ENCODE measurements at places on chromosomes 6 and 20. TPM values are rescaled to one million over a fixed set of nuclear protein-coding genes. Genes with fewer than 3 reads are reported as not detected.

The GLP1R gene
- total RNA-seq: not detected

The CDSN gene
- not detected for total RNA-seq

The BFSP1 gene
- total RNA-seq: 1.5 TPM

The DNAH8 gene
- 0.12 TPM for total RNA-seq

Measured in uterine smooth muscle cell (primary cell).